ENCODE measurements at places on chromosomes 6 and 20.

DNA sequence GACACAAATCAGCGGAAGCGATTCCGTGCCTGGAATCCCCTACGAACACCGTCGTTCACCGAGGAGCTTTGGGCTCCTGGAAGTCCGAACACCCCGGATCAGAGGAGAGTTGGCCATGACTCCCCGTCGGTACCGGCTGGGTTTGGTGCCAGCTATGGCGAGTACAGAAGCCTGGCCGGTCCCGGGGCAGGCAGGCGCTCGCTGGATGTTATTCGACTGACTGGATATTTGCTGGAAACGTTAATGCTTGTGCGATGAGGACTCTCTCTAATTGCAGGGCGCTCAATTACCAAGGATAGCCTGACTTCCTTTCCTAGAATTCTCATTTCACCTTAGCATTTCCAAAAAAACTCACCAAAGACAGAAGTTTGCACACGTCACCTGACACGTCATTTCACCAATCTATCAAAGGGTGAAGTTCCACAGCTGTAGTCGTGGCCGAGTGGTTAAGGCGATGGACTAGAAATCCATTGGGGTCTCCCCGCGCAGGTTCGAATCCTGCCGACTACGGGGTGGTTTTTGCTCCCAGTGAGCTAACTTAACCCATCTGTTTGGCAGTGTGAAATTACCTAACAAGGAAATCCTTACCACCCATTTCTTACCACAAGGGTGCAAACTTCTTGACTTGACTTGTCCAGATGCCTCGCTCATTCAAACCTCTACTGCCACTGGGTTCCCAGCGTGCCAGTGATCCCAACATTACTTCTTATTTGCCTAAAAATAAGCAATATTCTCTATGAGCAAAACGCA, 22.7 kb upstream of the ZNF184 start:
- DNase-seq = peak; percentile 34

DNA sequence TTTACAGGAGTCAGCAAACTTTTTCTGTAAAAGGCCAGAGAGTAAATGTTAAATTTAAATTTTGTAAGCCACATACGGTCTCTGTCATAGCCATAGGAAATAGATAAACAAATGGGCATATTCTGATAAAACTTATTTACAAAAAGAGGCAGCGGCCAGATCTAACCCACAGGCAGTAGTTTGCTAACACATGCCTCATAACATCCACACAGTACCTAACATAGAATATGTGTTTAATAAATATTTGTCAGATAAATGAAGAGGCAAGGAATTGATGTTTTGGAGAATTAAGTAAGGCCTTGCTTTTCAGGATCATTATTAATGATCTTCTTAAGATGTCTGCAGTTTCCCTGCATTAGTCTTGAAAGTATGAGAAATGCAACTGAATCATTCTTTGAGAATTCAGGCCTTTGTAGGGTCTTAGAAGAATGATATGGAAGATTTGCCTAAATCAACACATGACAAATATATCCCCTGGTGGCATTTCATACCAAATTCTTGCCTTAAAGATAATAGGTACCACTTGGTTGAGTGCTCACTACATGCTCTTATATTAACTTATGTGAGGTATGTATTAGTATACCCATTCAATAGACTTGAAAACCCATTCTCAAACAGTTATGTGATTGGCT, 39.3 kb upstream of the TRAM2 start:
- DNase-seq = no peak

- DNase-seq = peak; percentile 92
Measured at GRCh38 chr6:44127186-44128019, at the start of the genes MRPL14 and TMEM63B. MRPL14 (minus strand) TSS chr6:44127452; CDS start chr6:44116611, 10,841 bp downstream. TMEM63B (plus strand) TSS chr6:44127554; CDS start chr6:44134585, 7,031 bp downstream.

DNA sequence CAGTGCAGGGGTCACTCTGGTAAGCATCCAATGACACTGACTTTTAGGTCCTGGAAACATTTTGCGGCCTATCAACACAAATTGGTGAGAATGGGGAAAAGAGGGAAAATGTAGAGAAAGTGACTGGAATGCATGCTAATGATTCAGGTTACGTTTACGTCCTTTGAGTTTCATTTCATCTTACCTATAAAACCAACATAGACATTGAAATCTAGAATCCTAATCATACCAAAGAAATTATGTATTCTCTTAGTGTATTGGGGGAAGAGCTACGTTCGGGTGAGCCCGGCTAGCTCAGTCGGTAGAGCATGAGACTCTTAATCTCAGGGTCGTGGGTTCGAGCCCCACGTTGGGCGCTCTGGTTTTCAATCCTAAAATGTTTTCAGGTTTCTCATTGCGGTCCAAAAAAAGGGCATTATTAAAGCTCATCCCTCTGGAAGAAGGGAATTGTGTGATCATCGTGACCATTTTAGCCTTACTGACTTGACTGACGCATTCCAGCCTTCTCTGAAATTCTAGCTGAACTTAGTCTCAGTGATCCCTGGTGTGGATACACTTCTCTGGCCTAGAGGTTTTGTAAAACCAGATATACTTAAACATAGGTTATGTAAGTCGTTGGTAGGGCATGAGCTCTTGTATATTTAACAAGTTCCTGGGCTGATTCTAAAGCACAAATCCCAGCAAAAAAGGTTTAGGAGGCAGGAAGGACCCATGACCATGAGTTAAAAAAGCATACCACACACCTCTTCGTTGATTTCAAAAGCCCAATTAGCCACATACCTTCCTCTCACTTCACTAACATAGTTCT, 18.3 kb downstream of the HMGN4 start:
- DNase-seq = peak; percentile 59

DNA sequence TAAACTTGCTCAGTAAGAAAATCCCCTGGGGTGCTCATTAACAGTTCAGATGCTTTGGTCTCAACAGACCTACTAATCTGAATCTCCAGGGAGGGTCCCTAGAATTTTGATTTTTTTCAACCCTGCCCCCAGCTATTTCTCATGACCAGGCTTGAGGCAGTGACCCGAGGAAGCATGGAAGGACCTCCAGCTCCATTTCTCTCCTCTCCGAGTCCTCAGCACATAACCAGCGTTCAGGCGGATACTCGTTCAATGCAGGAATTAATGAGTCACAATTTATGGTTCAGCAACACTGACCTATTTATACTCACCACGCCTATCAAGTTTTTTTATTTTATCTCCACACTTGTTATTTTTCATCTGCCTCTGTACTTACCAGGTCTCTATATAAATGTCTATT, 369.2 kb upstream of the CDH4 start:
- DNase-seq = no peak

GRCh38 chr6:136952714-136953260, 30.7 kb downstream of the SLC35D3 start:
- DNase-seq = no peak

DNA sequence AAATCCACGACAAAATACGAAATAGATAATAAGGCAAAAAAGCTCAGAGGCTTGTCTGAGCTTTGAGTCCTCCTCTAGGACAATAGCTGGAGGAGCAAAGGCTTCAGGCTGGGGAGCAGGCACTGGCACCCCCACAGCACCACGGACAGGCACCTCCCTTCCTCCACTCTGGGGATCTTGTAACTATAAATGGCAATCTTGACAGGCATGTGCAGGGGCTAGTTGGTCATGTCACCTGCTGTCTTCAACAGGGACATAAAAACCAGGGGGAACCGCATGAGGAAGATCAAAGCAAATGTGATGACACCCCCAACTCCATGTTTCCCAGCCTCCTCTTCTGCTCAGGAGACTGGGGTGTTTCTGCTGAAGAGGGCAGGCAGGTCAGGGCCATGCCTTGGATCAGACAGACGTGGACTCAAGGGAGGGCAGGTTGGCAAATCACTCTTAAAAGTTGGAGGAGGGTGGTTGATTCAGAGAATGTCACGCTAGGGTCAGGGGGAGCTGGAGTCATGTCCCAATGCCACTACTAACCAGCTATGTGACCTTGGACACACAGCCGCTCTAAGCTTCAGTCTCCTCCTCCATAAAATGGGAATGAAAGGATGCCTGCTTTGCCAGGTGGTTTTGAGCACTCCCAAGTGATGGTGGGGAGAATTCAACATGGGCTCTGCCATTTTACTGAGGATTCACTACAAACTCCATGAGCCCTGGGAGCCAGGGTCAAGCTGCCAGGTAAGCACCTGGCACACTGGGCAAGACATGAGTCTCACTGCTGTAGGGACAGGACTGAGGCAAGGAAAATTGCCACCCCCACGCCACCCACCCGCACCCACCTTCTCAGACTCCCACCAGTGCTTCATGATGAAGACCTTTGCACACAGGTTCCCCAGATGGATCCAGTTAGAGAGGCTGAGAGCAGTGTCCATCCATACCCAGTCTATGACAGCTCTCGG, 48.0 kb downstream of the NPEPL1 start:
- no peak for DNase-seq

DNA sequence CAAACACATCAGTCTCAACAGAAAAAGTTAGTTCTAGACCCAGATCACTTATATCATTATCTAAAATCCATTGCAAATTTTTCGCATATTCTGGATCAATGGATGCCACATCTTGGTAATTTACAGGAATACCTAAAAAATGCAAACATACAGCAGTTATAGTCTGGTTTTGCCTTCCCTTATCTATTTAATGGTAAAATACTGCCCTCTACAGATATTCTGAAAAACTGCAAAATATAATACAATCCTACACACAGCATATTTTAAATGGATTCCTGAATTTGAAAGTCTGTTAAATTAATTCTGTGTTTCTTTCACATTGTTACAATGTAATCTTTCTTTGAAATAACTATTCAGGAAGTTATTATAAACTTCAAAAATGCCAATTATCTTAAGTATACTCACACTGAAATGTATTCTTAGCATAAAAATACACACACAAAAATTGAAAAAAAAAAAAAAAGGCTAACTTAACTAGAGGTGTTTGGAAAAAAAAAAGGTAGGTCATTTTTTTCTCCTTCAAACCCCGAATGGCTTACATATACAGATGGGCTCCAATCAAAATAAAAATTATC, 88.4 kb downstream of the HACE1 start:
- peak; percentile 50 for DNase-seq

DNA sequence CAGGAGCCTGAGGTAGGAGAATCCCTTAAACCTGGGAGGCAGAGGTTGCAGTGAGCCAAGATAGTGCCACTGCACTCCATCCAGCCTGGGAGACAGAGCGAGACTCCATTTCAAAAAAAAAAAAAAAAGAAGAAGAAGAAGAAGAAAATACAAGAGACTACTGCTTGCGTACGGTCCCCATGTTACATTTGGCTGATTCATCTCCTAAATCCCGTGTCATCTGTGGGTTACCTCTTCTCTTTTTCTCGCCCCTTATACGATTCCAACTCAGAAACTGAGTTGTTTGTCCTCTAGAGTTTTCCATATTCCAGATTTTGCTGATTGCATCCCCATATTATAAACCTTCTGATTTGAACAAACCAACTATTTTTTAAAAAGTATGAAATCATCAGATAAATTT, 62.4 kb upstream of the NELFCD start:
- DNase-seq = no peak

GRCh38 chr6:96073555-96073954, 57.8 kb downstream of the FUT9 start:
- DNase-seq = no peak

GRCh38 chr6:142857796-142858555, 87.0 kb downstream of the HIVEP2 start:
- DNase-seq = peak; percentile 44

DNA sequence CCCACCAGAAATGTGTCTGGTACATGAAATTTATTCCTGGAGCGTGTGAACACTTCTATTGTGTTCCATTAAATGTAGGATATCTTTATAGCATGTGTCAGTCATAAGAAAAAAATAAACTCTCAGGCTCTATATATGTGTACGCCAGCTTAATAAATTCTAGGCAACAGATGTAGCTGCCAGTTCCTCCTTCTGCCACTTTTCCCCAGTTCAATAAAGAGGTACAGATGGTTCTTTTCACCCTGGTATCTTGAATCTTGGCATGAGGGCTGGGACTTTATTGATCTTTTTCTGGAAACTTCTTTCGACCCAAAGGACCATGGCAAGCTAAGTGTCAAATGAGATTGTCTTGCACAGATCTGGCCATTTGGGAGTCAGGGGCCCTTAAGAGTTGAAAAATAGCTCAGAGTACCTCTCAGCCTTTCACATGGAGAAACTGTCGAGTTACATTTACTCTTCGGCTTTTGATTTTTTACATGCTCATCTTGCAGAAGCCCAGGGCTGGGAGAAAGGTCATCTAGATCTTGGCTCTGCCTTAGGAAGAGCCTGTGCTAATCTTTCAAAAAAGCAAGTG, 240.9 kb downstream of the DOK5 start:
- no peak for DNase-seq

GRCh38 chr6:37878150-37878710, 58.7 kb downstream of the ZFAND3 start:
- DNase-seq = no peak

GRCh38 chr6:13407709-13408695, 79.4 kb downstream of the GFOD1 start:
- DNase-seq = no peak

DNA sequence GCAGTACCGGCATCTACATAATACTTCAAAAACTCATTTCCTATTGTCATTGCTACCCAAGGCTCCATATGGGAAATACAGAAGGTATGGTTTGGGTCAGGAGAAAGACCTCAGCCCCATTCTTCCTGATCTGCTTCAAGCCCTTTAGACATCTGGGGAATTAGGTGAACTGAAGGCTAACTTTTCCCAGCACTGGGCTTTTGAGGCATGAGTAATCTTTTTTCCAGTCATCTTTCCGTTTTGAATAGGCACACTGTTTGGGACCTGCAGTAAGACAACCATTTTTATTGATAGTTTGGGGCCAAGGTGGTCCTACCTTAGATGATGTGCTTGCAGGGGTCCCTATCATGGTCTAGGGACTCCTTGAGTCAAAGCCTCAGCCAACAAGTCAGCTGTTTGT, 198.4 kb downstream of the HAO1 start:
- DNase-seq = no peak

DNA sequence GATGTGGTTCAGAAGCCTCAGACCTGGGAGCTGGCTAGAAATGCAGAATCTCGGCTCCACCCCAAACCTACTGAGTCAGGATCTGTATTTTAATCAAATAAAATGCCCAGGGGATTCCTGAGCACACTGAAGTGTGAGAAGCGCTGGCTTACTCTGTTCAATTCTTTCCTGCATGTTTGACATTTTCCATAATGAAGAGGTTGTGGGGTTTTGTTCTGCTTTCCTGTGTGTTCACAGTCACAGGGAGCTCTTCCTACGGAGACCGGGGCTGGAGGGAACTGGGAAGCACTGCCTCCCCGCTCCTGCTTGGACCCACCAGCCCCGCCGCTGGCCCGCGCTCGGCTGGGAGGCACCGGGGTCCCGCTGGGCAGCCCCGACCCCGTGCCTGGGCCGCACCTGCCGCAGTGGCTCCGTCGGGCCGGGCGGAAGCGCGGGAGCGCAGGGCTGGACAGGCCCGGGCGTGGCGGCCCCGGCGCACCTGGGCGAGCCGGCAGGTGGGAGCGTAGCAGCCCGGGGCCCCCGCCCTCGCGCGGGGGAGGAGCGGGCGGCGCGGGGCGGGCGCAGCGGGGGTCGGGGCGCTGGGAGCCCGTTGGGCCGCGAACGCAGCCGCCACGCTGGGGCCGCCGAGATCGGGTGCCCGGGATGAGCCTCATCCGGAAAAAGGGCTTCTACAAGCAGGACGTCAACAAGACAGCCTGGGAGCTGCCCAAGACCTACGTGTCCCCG, at the start of gene MAPK13:
Gene MAPK13, plus strand, starts transcription at position 573 of the 726 bp plus-strand sequence. Its CDS starts 70 bp downstream, at position 643.
- peak; percentile 16 for DNase-seq

Data from CD4-positive, alpha-beta T cell treated with Interleukin-17A for 1 hour (primary cell).